CD4-positive, alpha-beta T cell treated with Interleukin-6 at 100 ng/mL for 8 hours (primary cell): ENCODE measurements at places on chromosomes 3 and 15.

DNA sequence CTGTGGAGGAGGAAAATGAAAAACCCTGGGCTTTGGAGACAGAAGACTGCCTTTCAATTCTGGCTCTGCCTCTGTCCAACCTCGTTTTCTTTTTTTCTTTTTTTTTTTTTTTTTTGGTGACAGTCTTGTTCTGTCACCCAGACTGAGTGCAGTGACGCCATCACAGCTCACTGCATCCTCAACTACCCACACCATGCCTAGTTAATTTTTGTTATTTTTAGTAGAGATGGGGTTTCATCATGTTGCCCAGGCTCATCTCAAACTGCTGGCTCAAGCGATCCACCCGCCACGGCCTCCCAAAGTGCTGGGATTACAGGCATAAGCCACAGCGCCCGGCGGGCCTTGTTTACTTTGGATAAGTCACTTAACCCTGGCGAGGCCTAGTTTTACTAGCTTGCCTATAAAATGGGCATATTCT, 66.3 kb upstream of the SLC25A26 start:
- DNase-seq = no peak

GRCh38 chr15:52080031-52080430, 32.5 kb downstream of the BCL2L10 start:
- no peak for DNase-seq

DNA sequence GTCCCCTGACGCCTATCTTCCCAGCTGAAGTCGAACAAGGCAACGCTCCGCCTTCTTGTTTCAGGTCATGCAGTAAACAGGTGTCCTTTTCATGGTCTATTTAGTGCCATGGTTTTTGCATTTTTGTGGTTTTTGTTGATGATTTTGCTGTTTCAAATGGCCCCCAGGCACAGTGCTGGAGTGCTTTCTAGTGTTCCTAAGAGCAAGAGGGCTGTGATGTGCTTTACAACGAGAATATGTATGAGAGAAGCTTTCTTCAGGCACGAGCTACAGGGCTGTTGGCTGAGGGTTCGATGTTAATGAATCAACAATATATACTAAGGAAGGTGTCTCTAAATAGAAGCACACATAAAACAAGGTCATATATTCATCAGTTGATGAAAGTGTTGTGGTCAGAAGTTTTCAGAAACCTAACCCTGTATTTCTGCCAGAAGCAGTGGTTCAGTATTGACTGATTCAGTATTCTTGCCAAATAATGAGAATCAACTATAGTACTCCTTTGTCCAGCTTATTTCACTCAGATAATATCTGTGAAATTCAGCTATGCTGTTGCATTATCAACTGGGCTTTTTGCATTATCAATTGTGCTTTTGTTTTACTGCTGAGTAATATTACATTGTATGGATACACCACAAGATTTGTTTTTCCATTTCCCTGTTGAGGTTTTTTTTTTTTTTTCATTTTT, 18.5 kb downstream of the LIMD1 start:
- DNase-seq = no peak

- DNase-seq = no peak
Measured at GRCh38 chr15:60324706-60325438, 72.9 kb downstream of the ANXA2 start.

- no peak for DNase-seq
Measured at GRCh38 chr3:110808630-110809029, 263.0 kb upstream of the NECTIN3 start.

GRCh38 chr15:101269479-101270223, 7.6 kb downstream of the SELENOS start:
- no peak for DNase-seq

GRCh38 chr15:67188551-67189218, 65.8 kb downstream of the AAGAB start:
- no peak for DNase-seq

- DNase-seq = no peak
Measured at GRCh38 chr15:92017882-92018534, 164.5 kb downstream of the SLCO3A1 start.
